Glutamatergic neuron (in vitro differentiated cells): ENCODE measurements at places on chromosomes 12 and 14.

DNA sequence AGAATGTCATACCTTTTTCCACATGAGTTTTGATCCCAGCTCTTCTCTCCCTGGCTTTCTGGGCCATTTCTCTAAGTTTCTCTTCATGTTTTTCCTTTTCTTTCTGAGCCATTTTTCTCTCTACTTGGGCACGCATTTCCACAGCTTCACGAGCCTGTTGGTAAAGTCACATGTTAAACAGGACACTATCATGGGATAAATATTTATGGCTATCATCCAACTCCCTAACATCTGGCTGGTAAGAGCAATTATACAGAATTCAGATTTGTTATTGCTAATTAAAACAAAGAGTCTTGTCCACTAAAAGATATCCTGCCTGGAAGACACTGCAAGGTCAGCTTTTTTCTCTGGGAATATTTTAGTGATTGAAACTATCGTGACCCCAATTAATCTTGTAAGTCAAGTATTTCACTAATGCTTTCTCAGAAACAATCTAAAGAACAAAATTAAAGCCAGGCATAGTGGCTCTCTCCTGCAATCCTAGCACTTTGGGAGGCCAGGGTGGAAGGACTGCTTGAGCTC is 23.1 kb downstream of the SLIRP start:
- no peak for DNase-seq

- DNase-seq: no peak
These were observed 231.5 kb upstream of the FOXN3 start for GRCh38 chr14:89648510-89648909.

DNA sequence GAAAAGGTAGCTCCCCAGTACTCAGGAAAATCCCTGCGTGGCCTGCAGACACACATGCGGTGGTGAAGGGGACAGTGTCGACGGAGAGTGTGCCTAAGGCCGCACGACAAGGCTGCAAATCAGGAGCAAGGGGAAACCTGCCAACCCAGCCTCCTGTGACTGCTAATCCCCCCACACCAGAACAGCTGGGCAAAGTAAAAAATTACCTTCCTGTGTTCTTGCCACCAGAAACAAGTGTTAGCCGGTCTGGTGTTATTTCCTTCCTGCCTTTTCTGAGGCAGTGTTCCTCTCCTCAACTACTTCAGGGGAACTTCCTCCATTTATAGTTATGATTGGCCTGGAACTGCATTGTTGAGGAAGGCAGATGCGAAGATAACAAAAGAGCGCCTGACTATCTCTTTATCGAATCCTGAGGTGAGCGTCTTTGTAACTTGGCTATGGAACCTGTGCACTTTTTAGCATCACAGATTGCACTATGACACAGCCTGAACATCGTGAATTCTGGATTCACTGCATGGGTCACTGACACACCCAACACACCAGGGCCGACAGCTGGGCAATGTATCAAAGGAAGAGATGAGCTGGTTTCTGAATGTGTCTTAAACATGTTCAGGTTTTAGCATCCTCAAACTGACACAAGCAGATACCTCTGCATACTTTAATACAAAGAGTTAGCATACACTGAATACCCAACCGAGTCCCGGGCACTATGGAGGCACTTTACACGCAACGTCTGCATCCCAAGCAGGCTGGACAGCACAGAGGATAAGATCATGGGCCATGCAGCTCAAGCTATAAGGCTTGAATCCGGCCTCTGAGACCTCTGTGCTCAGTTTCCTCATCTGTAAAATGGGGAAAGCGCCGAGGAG is 28.9 kb downstream of the SLC15A4 start:
- DNase-seq: no peak

DNA sequence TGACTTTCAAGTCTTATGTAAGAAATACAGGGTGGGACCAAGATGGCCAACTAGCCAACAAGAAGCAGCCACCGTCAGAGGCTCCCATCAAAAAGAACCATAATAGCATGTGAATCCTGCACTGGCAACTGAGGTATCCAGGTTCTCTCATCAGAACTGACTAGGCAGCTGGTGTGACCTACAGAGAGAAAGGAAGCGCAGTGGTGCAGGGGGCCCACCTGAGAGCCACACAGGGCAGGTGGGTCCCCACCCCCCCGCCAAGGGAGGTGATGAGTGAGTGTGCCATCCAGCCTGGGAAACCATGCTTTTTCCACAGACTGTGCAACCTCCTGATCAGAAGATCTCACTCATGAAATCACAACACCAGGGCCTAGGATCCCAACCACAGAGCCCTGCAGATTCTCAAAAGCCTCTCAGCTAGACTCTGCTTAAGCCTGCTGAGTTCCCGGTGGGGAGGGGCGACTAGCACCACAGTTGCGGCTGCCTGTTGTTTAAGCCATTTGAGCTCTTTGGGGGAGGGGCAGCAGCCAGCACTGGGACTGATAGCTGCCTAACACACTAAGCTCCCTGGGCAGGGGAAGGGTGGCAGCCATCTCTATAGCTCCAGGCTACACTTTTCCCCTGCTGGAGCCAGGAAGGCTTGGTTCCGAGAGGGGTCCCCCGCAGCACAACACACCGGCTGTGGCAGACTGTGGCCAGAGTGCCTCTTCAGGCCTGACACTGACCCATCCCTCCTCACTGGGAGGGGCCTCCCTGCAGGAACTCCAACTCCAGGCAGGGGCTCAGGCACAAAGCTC is 75.3 kb downstream of the GARIN6 start:
- DNase-seq: peak; percentile 31

GRCh38 chr12:130097342-130097741 is 64.9 kb upstream of the FZD10 start:
- DNase-seq: no peak

GRCh38 chr12:52312086-52312485 is 9.1 kb downstream of the KRT83 start:
- DNase-seq: no peak

GRCh38 chr14:93183596-93184317 is 940 bp downstream of the MOAP1 start:
- DNase-seq: peak; percentile 21
